SK-N-SH treated with all-trans-retinoic acid at 6 μM for 48 hours (cell line): ENCODE measurements at places on chromosomes 16 and 17.

- no peak for ATAC-seq
Measured at GRCh38 chr17:10071141-10071540, 127.3 kb downstream of the GAS7 start.

GRCh38 chr16:23131931-23132621 lies 17.2 kb downstream of the USP31 start:
- ATAC-seq: no peak

DNA sequence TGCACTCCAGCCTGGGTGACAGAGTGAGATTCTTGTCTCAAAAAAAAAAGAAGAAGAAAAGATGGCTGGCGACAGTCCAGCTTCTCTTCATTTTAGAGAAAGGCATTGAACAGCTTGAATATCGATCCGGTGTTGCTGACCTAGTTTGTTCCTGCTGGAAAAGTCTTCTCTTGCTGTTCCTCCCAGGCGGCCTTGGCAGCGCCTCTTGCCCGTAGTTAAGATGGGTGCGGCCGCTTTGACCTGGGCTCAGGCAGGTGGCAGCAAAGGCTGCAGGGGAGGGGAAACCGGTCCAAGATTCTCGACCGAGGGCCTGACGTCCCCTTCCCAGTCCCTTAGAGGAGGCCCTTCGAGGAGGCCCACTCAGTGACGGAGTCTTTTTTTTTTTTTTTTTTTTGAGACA lies 3.8 kb upstream of the ZNF764 start:
- no peak for ATAC-seq

GRCh38 chr17:65370669-65371131 lies 190.7 kb downstream of the AXIN2 start:
- no peak for ATAC-seq

DNA sequence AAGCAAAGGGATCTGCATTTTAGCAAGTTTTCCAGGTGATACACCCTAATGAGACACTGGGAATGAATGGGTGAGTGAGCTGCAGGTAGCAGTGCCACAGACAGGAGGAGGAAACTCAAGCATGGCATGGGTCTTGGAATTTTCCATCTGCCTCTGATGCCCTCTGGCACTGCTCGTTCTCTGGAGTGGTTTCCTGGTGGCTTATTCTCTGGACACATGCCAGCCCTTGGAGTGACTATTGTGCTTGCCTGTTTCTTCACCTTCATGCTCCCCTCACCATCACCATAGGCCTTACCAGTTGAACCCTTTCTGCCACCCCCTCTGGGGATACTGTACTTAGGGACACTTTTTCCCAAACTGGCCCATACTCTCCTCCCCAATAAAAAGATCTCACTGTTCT lies 1.6 kb downstream of the COASY start:
- ATAC-seq: no peak

DNA sequence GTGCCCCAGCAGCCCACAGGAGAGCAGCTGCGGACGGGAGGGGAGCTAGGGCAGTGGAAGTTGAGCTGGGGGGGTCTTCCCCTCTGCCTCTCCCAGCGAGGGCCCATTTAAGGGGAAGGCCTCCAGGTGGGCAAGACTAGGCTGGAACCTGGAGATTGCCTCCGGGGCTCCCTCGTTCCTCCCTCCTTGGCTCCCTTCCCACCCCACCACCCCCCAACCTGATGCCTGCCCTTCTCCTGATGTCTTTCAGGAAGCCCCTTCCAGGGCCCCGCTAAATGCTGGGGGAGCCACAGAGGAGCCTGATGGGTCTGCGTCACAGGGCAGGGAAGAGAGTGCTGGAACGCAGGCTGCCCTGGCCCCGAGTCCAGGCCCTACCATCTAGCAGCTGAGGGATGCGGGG lies 16.7 kb downstream of the ADGRG1 start:
- no peak for ATAC-seq

- peak; percentile 89 for ATAC-seq
Measured at GRCh38 chr17:17877529-17878358, 41.0 kb upstream of the SREBF1 start.

GRCh38 chr17:39208893-39209292 lies 8.8 kb downstream of the RPL19 start:
- ATAC-seq: no peak
